ENCODE measurements at places on chromosomes 4 and X.

GRCh38 chr4:169103966-169104412, 93.9 kb upstream of the CBR4 start:
- no peak for DNase-seq

GRCh38 chr4:128068918-128069317, 7.8 kb downstream of the LARP1B start:
- DNase-seq = peak; percentile 6

DNA sequence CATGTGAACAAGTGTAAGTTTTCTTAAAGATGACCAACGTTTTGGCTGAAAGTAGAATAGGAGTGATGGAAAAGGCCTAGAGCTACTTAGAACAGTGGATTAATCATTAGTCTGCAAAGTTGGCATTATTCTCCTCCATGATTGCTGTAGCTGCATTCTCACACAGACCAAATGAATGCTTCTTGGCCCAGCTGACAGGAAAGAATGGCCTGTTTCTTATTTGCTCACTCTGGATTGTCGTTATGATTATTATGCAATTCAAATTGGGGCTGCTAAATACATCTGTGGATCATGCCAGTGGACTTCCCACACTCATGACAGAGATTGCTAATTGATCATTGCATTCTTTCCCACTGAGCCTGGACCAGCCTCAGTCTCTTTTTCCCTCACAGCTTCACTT, 285.0 kb downstream of the STIM2 start:
- DNase-seq = no peak

DNA sequence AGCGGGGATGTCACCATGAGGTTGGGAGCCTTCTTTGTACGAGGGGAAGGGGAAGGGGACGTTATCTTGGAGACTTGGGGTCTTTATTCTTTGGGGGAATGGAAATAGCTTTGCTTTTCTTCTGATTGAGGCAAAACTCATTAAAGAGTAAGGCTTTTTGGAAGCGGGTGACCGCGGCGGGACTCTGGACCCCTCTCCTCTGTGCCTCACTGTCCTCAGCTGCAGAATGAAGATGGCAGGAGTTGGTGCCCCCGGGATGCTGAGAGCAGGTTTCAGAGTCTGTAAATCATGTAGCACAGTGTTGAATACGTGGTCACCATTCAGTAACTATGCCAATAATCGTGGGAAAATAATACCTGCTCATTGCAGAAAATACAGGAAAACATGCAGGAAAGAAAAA, 32.1 kb downstream of the HTT-AS start:
- no peak for DNase-seq

GRCh38 chrX:132395026-132395425, 93.8 kb downstream of the MBNL3 start:
- DNase-seq = no peak

GRCh38 chr4:114613560-114613959, 15.0 kb downstream of the UGT8 start:
- no peak for DNase-seq

DNA sequence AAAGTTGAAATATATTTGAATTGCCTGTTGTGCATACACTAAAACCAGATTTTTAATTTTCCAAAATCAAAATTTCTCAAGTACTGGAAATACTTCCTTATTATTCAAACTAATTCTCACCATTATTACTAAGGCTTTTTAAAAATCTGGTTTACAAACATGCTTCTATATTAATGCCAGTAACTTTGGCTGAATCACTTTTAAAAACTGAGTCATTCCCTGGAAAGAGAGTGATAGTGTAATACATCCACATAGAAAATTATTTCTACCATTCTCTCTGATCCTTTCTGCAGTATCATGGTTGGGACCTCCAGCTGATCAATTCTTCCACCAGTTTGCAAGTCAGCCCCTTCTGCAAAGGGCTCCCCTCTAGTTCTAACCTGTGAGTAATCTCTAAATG, 165.3 kb upstream of the FAM241A start:
- DNase-seq = no peak

GRCh38 chr4:20096911-20097310, 154.8 kb upstream of the SLIT2 start:
- no peak for DNase-seq

DNA sequence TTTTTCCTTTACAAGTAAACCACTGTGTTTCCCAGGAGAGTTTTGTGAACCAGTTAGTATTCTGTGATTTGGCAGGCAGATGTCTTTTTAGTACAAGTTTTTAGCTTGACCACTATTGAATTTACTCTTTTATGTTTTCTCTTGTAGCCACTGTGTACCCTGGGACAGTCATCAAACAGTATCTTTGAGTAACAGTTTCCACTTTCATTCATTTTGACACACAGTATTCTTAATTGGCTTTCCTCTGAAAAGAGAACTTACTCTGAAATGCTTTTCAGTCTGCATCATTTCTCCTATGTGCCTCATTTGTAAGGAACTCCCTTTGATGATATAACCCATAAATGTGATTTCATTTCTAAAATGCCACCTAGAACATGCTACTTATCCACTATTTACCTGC, 476.5 kb downstream of the PDGFC start:
- no peak for DNase-seq

GRCh38 chr4:87150498-87151261, 69.7 kb downstream of the KLHL8 start:
- no peak for DNase-seq

GRCh38 chrX:45300638-45301037, 100.0 kb upstream of the DIPK2B start:
- DNase-seq = no peak

GRCh38 chrX:152117305-152117704, 21.1 kb downstream of the MAGEA10 start:
- DNase-seq = no peak

DNA sequence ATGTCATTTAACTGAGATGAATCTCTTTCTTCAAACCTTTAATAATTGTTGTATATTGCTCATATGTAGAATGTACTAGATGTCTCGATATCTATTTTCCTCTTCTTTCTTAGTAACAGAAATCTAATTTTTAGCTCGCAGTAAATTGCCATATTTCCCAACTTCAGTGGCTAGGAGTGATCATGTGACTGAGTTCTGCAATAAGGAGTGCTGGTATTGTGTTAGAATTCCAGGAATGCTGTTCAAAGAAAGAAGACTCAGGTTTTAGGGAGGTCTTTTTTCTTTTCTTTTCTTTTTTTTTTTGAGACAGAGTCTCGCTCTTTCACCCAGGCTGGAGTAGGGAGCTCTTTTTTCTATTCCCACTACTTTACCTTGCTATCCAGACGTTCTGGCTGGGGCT, 81.7 kb downstream of the SLC10A7 start:
- DNase-seq = no peak

GRCh38 chr4:55837903-55838302, 15.5 kb upstream of the EXOC1 start:
- DNase-seq = no peak

DNA sequence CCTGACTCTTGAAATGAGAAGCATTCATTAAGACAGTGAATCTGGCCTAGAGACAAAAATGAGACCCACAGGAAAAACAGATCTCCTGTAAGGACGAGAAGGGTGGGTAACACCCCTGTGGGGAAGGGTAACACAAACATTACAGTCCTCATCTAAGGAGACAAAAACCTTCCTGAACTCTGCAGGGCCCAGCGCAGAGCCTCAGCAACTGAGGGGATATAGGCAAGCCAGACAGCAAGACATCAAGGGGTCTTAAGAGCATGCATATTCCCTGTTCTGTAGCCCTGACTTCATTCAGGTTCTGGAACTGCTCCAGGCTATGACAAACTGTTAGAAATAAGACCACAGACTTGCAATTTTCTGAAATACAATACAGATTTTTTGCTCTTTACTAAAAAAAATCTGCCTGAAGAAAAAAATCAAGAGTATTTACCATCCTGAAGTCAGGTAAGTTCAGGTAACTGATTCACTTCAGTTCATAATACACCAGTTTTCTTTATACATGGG, 15.5 kb downstream of the COX18 start:
- DNase-seq = no peak

GRCh38 chr4:3736806-3737205, 29.4 kb upstream of the ADRA2C start:
- no peak for DNase-seq

- no peak for DNase-seq
These were observed 7.4 kb downstream of the EXOC1L start for GRCh38 chr4:55826986-55827385.

GRCh38 chr4:121462660-121463261, 81.9 kb upstream of the QRFPR start:
- no peak for DNase-seq

GRCh38 chrX:133307637-133308498, 89.7 kb upstream of the TFDP3 start:
- DNase-seq = no peak

DNA sequence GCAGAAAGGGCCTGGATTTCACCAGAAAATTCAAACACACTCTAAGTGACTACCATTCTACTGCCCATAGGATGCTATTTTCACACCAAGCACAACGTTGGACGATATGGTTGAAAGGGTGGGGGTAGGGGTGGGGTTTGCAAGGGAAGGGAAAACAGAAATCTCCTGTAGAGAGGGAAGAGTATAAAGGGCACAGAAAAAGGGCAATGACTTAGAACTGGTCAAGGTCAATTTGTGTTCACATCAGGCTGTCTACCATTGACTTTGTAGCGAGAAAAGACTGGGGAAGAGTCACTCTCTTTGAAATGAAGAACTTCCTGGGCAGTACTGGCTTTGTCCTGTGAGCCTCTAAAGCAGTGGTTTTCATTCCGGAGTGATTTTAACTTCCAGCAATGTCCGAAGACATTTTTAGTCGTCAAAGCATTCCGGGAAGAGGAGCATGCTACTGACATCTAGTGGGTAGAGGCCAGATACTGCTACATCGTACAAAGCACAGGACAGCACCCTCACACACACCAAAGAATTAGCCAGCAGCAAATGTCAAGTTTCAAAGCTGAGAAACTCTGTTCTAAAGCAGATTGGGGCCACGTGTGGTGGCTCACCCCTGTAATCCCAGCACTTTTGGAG, 48.4 kb upstream of the SLC7A3 start:
- no peak for DNase-seq

DNA sequence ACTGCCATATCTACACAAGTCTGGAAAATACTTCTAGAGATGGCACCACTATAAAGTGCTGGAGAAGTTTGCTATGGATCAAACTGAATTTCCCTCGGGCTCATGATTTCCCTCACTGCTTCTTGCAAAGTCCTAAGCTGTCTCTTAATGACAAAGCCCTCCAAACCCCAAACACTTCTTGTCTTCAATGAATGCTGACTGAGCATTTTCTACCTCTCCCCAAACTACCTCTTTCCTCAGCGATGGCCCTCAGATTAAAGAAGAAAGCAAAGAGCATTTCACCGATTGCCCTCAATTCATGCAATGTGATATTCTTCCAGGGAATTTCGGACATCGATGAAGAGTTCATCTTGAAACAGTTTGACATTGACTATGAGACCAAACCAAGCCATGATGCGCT, 19.7 kb downstream of the FAM47E start:
- no peak for DNase-seq

DNA sequence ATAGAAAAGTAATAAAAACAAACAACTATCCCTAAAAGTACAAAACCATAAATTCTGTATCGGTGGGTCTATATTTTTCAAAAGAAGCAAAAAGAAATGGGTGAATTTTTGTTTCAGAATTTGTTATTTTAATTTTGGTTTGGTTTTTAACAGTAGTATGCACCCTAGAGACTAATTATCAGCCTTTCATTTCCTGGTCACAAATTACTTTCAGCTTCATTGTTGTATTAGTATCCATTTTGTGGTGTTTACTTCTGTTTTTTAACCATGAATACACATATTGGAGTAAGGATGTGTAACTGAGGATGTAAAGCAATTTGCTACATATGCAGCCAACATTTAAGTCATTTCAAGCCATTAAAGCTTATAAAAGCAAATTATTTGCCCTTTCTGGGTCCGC, 97.8 kb downstream of the LUZP4 start:
- no peak for DNase-seq

GRCh38 chr4:74897386-74897785, 35.5 kb upstream of the PARM1 start:
- DNase-seq = no peak

DNA sequence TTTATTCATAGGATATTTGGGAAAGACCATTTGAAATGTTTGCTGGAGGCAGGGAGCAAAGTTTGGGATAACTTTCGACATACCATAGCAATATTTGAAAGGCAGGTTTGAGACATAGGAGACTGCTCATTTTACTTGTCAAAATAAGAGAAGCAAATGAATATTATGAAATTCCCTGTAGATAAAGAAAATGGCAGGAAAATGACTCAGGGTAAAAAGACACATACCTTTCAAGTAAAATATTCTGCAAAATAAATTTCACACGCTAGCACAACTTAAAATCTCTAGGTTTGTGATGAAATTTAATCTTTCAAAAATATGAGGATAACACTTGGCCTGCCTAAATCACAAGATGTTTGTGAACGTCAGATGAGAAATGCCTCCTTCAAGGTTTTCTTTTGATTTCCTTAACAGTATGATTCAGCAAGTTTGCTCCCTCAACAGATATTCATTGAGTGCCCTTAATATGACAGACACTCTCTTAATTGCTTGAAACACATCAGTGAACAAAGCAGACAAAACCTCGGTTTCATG, 6.6 kb downstream of the TMEM156 start:
- DNase-seq = no peak

DNA sequence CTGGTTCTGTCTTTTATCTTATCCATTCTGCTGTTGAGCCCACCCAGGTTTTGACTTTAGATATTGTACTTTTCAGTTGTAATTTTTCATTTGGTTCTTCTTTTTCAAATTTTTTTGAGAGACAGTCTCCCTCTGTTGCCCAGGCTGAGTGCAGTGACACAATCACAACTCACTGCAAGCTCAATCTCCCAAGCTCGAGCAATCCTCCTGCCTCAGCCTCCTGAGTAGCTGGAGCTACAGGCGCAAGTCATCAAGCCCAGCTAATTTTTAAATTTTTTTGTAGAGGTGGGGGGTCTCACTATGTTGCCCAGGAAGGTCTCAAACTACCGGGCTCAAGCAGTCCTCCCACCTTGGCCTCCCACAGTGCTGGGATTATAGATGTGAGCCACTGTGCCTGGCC, 25.7 kb downstream of the LETM1 start:
- no peak for DNase-seq

GRCh38 chr4:185128272-185129119, 14.6 kb upstream of the SLC25A4 start:
- DNase-seq = no peak

DNA sequence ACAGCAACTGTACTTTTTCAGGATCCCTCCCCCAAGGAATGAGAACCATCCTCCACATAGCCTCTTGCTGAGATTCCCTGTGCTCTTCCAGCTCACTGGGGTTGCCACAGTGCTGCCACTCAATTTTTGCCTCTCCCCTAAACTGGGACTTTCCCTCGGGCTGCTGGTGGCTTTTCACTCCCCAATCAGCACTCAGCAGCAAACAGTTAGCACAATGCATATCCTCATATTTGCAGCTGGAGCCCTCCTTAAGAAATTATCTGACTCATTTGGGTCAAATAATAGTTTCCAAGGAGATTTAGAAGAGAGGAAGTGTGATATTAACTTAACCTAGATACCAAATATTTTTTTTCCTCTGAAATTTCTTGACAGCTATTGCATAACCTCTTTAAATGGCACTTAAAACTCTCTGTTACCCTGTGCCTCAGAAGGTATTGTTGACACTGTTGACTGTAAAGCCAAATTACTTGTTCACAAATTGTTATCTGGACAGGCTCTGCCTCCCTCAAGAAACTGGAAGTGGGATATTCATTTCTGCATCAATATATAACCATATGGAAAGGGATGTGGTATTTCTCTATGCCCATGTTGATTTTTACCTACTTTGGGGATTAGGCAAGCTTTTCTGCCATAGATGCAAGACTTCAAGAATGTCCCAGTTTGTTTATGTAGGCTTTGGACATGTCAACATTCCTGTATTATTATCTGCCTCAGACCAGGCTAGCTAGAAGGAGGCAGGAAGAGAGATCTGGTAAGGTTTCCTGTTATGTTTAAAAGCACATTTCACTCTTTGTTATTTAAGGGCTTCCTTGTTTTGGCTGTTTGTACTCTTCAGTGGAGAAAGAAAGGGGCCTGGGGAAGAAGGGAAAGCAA, 58.0 kb downstream of the SEPTIN11 start:
- no peak for DNase-seq

Data from mesenteric fat pad (tissue), 1 donor.